ENCODE measurements at places on chromosomes 3 and 15. TPM values are rescaled to one million over a fixed set of nuclear protein-coding genes. Genes with fewer than 3 reads are reported as not detected.

Gene ALCAM
- total RNA-seq, result 56.7 TPM

- DNase-seq, result no peak
- H3K27ac ChIP-seq, result no peak overlapping the region
- no peaks in the 10 kb centered on the region for H3K4me1 ChIP-seq
- H3K27me3 ChIP-seq, result no peaks in the 10 kb centered on the region
- H3K4me3 ChIP-seq, result no peak overlapping the region
Measured at GRCh38 chr3:49534581-49535441, 19.5 kb upstream of the BSN start.

Gene ZNF620
- total RNA-seq, result 10.2 TPM

Gene AHSG
- 1.6 TPM for total RNA-seq

Gene ADPRH
- total RNA-seq, result 1.5 TPM

- no peaks in the 10 kb centered on the region for H3K4me1 ChIP-seq
- no peak overlapping the region for H3K27ac ChIP-seq
- H3K4me3 ChIP-seq, result no peak overlapping the region
- H3K36me3 ChIP-seq, result no peaks in the 10 kb centered on the region
Measured at GRCh38 chr3:14688525-14688924, 13.6 kb downstream of the C3orf20 start.

DNA sequence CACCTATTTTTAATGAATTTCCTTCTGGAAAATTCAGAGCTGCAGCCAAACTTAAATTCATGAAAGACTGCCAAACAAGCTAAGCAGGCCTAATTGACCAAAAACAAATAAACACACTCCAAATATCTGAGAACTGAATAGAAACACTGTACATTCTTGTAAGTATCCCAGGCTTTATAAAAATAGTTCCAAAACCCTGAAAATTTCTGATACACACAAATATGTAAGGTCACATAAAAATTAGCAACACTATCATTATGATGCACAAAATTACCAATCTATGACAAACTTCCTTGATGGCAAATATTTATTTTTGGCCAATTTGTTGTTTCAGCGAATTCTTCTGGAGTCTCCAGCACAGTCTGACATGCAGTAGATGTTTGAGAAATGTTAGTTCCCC is 117.9 kb upstream of the UBE2E2 start:
- H3K4me1 ChIP-seq, result no peaks in the 10 kb centered on the region
- DNase-seq, result no peak
- no peaks in the 10 kb centered on the region for H3K36me3 ChIP-seq
- no peak overlapping the region for H3K4me3 ChIP-seq

DNA sequence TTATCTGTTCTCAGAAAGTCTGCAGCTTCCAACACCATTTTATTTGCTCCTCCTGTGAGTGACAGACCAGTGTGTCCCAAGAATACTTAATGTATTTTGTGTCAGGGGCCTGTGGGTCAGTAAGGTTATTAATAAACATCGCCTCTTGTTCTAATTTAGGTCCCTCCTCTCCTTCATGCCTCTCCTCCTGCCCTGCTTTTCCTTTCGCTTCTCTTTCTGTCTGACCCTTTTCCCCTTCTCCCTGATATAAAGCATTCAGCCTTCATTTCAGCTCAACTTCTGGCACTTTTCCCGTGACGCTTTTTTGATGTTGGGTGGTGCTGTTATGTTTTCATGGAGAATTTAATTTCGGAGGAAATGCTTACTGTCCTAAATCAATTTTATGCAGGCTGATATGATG is 29.7 kb upstream of the NR2F2 start:
- H3K4me1 ChIP-seq, result peaks cover 7% of the 10 kb centered on the region
- H3K27ac ChIP-seq, result no peak overlapping the region

- H3K4me3 ChIP-seq, result no peak overlapping the region
- DNase-seq, result no peak
- H3K27me3 ChIP-seq, result no peaks in the 10 kb centered on the region
- H3K27ac ChIP-seq, result no peak overlapping the region
- H3K36me3 ChIP-seq, result no peaks in the 10 kb centered on the region
Measured at GRCh38 chr15:20353966-20354883, 187.4 kb downstream of the GOLGA6L6 start.

Gene CCDC50
- 47.8 TPM for total RNA-seq

Gene SLC12A1
- not detected for total RNA-seq
